ENCODE measurements at places on chromosomes 2 and 18.

DNA sequence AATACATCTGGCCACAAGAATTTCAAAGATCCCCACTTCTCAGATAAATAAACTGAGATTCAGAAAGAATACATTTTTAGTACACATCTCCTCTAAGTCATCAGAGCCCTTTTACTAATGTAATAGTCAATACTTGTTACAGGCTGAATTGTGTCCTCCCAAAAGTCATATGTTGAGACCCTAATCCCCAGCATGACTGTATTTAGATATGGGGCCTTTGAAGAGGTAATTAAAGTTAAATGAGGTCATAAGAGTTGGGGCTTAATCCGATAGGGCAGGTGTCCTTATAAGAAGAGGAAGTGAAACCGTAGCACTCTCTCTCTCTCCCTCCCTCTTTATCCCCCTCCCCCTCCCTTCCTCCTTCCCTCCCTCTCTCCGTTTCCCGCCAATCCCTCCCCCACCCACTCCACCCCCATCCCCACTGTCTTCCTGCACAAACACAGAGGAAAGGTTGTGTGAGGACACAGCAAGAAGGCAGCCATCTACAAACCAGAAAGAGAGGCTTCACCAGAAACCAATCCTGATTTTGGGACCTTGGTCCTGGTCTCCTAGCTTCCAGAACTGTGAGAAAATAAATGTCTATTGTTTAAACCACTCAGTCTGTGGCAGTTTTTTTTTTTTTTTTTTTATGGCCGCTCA is 66.6 kb upstream of the ZNF397 start:
- no peak for DNase-seq

- DNase-seq = no peak
Measured at GRCh38 chr18:50107468-50107977, 87.4 kb downstream of the MYO5B start.

DNA sequence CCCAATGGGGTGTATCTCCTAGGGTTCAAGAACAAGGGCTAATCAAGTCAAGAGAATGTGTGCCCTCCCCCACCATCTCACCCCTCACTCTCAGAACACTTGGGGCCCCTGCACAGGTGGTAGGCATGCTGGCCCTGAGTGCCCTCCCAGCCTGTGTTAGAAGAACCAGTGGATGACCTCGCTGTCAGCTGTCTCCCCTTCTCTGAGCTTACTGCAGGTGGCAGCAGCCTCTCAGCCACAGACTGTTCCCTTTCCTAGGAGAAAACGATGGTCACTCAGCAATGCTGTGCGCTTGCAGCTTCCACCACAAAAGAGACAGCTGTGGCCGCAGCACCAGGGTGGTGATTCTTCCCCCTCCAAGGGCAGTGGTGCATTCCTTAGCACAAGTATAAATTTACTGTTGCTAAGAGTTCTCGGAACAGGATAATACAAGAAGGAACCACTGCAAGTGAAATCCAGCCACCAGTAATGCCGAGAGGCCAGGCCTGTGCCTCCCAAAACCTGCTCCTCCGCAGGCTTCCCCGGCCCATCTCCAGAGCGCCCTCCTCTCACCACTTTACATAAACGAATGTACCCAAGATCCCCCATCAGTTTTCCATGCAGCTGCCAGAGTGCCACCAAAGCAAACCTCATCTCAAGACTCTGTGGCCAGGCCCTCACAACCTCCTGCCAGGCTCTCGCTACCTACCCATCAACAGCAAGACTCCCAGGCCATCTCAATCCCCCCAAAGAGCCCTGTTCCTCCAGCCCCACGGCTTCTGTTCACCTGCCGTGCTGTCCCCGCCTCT is 935 bp upstream of the RAMP1 start:
- DNase-seq = peak; percentile 83

- DNase-seq = no peak
Measured at GRCh38 chr18:48853588-48853987, 97.2 kb downstream of the SMAD7 start.

DNA sequence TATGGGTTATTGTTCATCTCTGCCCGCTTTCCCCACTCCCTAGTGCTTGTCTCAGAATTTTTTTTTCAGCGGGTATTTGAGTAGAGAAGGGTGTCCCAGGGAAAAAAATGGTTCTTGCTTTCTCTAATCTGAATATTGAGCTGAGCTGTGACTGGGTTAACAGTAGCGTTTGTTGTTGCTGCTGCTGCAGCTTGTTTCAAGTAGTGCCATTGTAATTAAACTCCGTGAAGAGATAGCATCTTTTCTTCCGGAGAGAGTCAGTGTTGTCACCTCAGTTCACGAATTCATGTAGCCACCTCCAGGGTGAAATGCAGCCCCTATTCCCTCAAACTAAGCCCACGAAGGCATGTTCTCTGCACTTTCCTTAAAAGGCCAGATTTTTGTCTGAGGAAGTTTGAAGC is 1.5 kb upstream of the AAK1 start:
- DNase-seq = no peak

- DNase-seq = no peak
Measured at GRCh38 chr2:178536037-178536436, 55.8 kb downstream of the PLEKHA3 start.

DNA sequence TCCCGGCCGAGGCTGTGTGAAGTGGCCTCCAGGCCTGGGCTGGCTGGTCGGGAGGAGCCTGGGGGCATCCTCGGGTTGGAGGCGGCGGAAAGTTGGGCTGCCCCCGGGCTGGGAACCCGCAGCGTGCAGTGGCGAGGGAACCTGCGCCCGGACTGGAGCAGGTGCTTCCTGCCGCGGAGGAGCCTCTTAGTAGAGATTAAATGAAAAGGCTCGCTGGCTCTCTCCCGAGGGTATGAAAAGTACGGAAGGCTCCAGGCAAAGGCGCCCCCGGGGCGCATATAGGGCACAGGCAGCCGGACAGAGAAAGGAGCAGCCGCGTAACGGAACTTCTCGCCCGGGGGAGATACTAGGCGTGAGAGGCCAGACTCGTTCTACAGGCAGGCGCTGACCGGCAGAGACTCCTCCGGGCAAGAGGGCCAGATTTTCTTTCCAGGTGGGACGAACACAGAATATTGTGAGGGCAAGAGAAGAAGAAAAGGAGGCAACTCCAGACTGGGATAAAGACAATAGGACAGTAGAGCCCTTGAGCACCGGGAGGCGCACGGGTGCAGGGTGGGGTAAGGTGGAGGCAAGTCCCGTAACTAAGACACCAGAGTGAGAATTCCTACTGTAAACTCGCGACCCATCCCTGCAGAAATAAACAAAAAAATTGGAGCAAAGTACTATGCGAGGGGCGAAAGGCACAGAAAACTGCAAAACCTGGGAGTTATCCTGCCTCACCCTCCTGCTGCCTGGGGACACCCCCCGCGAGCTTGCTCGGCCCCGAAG is 816 bp downstream of the CDH2 start:
- peak; percentile 86 for DNase-seq

All from ELF-1 (cell line).